Ascending aorta (tissue), 2 donors: ENCODE measurements at places on chromosomes 13 and 19. TPM values are rescaled to one million over a fixed set of nuclear protein-coding genes. Genes with fewer than 3 reads are reported as not detected.

ADAMTSL5 gene
- 0.43 TPM for total RNA-seq

ATP4A gene
- total RNA-seq, result not detected

YJEFN3 gene
- total RNA-seq, result 3.5 TPM

ICAM1 gene
- total RNA-seq, result 74.8 TPM

MISP3 gene
- 6.0 TPM for total RNA-seq

MYO16 gene
- not detected for total RNA-seq

ITGBL1 gene
- 47.1 TPM for total RNA-seq

PSG1 gene
- not detected for total RNA-seq

ZNF749 gene
- total RNA-seq, result 2.7 TPM

ZNF581 gene
- total RNA-seq, result 12.1 TPM

DNA sequence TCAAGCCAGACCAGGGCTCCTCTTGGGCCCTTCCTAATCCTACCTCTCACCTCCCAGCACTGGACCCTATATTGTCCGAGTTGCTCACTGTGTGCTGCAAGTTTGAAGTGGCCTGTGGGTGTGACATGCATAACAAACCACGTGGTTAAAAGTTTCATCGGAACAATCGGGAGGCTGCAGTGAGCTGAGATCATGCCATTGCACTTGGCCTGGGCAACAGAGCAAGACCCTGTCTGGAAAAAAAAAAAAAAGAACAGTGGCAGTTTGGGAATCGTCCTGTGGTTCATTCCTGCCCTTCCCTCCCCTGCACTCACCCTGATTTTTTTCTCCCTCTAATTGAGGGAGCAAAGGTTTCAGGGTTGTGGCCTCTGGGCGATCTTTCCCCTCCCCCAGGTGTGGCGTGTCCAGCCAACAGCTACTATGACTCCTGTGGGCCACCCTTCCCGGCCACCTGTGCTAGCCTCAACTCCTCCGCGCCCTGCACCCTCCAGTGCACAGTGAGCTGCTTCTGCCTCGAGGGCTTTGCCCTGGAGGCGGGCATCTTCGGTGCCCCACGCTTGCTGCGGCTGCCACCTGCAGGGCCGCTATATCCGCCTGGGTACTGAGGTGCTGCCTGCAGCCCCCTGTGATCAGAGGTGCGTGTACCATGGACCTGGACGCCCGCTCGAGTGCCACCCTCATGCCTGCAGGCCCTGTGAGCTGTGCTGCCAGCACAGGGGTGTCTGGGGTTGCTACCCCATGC, 16.3 kb upstream of the FXYD3 start:
- no peak for DNase-seq
- no peaks in the 10 kb centered on the region for H3K27me3 ChIP-seq
- no peaks in the 10 kb centered on the region for H3K36me3 ChIP-seq
- no peaks in the 10 kb centered on the region for H3K4me1 ChIP-seq
- no peak overlapping the region for H3K27ac ChIP-seq

DNA sequence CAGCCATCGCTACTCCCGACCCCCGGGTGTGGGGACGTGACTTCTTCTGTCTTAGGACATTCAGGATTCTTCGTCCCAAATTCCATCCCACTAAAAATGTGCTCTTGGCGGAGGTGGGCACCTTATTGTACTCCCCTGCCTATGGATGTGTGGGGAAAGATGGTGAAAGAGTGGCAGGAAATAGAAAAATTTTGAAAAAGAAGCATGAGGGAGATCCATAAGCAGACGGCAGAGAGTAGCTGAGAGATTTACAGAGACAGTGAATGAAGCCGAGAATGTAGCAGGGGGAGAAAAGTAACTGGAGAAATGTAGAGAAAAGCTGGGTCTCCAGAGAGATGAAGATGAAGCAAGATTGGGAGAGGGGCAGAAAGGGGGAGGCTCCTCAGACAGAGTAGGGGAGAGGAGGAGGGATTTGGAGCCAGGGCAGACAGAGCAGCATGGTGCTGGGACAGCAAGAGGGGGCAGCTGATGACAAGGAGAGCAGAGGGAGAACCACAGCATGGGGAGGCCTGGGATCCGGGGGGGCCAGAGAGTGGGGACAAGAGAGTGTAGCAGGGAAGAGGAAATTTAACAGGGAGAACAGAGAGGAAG, 843 bp downstream of the ZNF610 start:
- H3K36me3 ChIP-seq, result no peaks in the 10 kb centered on the region
- DNase-seq, result no peak
- H3K4me1 ChIP-seq, result no peaks in the 10 kb centered on the region
- peak overlapping the region; percentile 67 for H3K4me3 ChIP-seq
- H3K27ac ChIP-seq, result peak overlapping the region; percentile 67

- no peak overlapping the region for H3K4me3 ChIP-seq
- H3K27me3 ChIP-seq, result no peaks in the 10 kb centered on the region
- H3K4me1 ChIP-seq, result no peaks in the 10 kb centered on the region
- no peak for DNase-seq
These were observed 232.9 kb upstream of the SLC10A2 start for GRCh38 chr13:103299079-103299478.

GRCh38 chr13:52026246-52026626, 1.7 kb downstream of the UTP14C start:
- H3K4me1 ChIP-seq, result no peaks in the 10 kb centered on the region
- no peaks in the 10 kb centered on the region for H3K27me3 ChIP-seq
- no peak overlapping the region for H3K4me3 ChIP-seq
- H3K27ac ChIP-seq, result no peak overlapping the region
- no peak for DNase-seq

- H3K4me3 ChIP-seq, result no peak overlapping the region
- no peaks in the 10 kb centered on the region for H3K27me3 ChIP-seq
- no peak for DNase-seq
- no peaks in the 10 kb centered on the region for H3K4me1 ChIP-seq
These were observed 14.0 kb downstream of the CEACAM16 start for GRCh38 chr19:44712864-44713515.

- H3K4me1 ChIP-seq, result peaks cover 61% of the 10 kb centered on the region
- peaks cover 9% of the 10 kb centered on the region for H3K36me3 ChIP-seq
- H3K27me3 ChIP-seq, result no peaks in the 10 kb centered on the region
- H3K27ac ChIP-seq, result peak overlapping the region; percentile 71
- H3K4me3 ChIP-seq, result no peak overlapping the region
These were observed 68.2 kb downstream of the COL4A1 start for GRCh38 chr13:110238818-110239195.

- no peak overlapping the region for H3K27ac ChIP-seq
- no peaks in the 10 kb centered on the region for H3K36me3 ChIP-seq
- no peak overlapping the region for H3K4me3 ChIP-seq
- H3K27me3 ChIP-seq, result no peaks in the 10 kb centered on the region
- H3K4me1 ChIP-seq, result no peaks in the 10 kb centered on the region
These were observed 1237.8 kb downstream of the SLITRK5 start for GRCh38 chr13:88908961-88909441.

GRCh38 chr13:36986462-36987240, 12.5 kb downstream of the ALG5 start:
- no peak overlapping the region for H3K27ac ChIP-seq
- no peaks in the 10 kb centered on the region for H3K27me3 ChIP-seq
- H3K36me3 ChIP-seq, result peaks cover 86% of the 10 kb centered on the region
- DNase-seq, result no peak
- H3K4me1 ChIP-seq, result no peaks in the 10 kb centered on the region
- H3K4me3 ChIP-seq, result no peak overlapping the region

DNA sequence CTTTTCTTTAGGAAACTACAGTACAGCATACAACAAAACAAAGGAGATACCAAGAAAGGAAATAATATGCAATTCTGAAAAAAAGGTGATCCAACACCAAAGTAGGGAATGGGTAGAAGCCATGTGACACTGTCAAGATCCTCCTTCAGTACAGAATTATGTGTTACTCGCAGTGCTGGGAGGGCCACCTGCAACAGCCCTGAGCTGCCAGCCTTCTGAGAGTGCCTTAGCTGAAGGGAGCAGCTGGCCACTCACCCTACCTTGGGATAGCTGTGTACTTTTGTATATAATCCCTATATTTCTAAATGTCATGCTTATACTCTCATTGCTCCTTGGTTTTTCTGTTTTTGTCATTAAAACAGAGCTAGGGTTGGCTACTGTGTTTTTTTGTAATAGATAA, 1518.2 kb upstream of the PCDH20 start:
- no peaks in the 10 kb centered on the region for H3K4me1 ChIP-seq
- no peak overlapping the region for H3K27ac ChIP-seq
- H3K36me3 ChIP-seq, result no peaks in the 10 kb centered on the region
- H3K27me3 ChIP-seq, result no peaks in the 10 kb centered on the region

- H3K4me1 ChIP-seq, result peaks cover 8% of the 10 kb centered on the region
- no peak overlapping the region for H3K27ac ChIP-seq
- DNase-seq, result no peak
- no peaks in the 10 kb centered on the region for H3K36me3 ChIP-seq
These were observed 56.2 kb downstream of the LACC1 start for GRCh38 chr13:43935878-43936277.

- no peaks in the 10 kb centered on the region for H3K27me3 ChIP-seq
- H3K36me3 ChIP-seq, result no peaks in the 10 kb centered on the region
- H3K4me1 ChIP-seq, result no peaks in the 10 kb centered on the region
- H3K27ac ChIP-seq, result no peak overlapping the region
- no peak overlapping the region for H3K4me3 ChIP-seq
These were observed 50.4 kb downstream of the RASA3 start for GRCh38 chr13:114081761-114082681.

DNA sequence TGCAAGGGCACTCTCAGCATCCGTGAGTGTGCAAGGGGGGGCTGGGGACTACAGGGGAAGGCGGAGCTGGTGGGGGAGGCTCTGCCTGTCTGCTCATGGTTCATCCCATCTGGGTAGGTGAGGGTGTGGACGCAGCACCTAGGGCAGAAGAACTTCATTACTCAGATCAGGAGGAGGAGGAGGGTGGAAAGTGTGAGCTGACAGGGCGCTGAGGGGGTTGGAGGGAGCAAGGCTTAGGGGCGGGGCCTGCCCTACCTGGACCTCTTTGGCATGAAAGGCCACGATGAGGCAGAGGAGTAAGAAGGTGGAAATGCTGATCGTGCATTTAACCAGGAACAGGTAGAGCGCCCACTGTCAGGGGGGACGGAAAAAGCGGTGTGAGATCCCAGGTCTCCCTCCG, 4.5 kb downstream of the KCNN4 start:
- H3K36me3 ChIP-seq, result no peaks in the 10 kb centered on the region
- peaks cover 8% of the 10 kb centered on the region for H3K4me1 ChIP-seq
- H3K27me3 ChIP-seq, result no peaks in the 10 kb centered on the region
- no peak for DNase-seq
- no peak overlapping the region for H3K27ac ChIP-seq

DNA sequence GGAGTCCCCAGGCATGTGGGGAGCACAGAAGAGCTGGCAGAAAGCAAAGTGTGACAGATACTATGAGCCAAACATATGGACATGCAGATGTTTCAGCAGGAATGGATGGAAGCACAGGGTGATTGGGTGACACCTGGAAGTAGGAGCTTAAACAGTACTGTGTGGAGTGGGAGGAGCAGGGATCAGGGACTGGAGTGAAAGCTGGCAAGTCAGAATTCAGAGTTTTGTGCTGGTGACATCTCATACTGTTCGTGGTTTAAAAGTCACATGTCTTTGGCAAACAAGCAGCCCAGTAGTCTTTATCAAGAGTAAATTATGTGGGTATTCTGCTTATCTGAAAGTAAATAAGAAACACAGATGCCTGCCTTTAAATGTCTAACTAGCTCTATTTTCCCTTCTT, 408.2 kb downstream of the COG6 start:
- H3K36me3 ChIP-seq, result no peaks in the 10 kb centered on the region
- H3K27me3 ChIP-seq, result no peaks in the 10 kb centered on the region
- no peak overlapping the region for H3K4me3 ChIP-seq
- no peak for DNase-seq
- no peak overlapping the region for H3K27ac ChIP-seq
- no peaks in the 10 kb centered on the region for H3K4me1 ChIP-seq

- H3K27me3 ChIP-seq, result no peaks in the 10 kb centered on the region
- peaks cover 33% of the 10 kb centered on the region for H3K36me3 ChIP-seq
- no peaks in the 10 kb centered on the region for H3K4me1 ChIP-seq
- DNase-seq, result no peak
These were observed 37.4 kb downstream of the NAXD start for GRCh38 chr13:110652764-110653163.

DNA sequence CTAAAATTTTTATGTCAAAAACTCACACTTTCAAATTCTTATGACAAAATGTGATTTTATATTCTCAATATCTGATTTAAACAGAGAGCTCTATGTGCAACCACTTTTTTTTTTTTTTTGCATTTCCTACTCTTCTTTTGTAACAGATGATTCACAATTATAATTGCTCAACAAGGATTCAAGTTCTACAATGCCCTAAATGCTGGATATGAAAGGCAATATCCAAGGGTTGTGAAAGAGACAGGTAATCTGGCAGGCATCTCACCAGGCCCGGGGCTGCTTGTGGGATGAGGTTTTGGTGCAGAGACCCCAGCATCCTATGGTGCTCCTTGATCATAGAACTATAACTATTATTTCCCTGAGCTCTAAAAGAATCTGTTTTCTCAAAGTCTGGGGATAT, 363.6 kb upstream of the NBEA start:
- no peak for DNase-seq
- H3K36me3 ChIP-seq, result no peaks in the 10 kb centered on the region
- no peak overlapping the region for H3K4me3 ChIP-seq
- no peaks in the 10 kb centered on the region for H3K4me1 ChIP-seq

- no peak for DNase-seq
- H3K4me1 ChIP-seq, result no peaks in the 10 kb centered on the region
- no peaks in the 10 kb centered on the region for H3K36me3 ChIP-seq
- no peaks in the 10 kb centered on the region for H3K27me3 ChIP-seq
- H3K27ac ChIP-seq, result no peak overlapping the region
- no peak overlapping the region for H3K4me3 ChIP-seq
These were observed 158.9 kb downstream of the ZIC5 start for GRCh38 chr13:99812625-99813024.

- peaks cover 4% of the 10 kb centered on the region for H3K36me3 ChIP-seq
- H3K4me1 ChIP-seq, result peaks cover 7% of the 10 kb centered on the region
- H3K27me3 ChIP-seq, result no peaks in the 10 kb centered on the region
- H3K4me3 ChIP-seq, result peak overlapping the region; percentile 97
These were observed 990 bp downstream of the MYO9B start for GRCh38 chr19:17076543-17076991.

DNA sequence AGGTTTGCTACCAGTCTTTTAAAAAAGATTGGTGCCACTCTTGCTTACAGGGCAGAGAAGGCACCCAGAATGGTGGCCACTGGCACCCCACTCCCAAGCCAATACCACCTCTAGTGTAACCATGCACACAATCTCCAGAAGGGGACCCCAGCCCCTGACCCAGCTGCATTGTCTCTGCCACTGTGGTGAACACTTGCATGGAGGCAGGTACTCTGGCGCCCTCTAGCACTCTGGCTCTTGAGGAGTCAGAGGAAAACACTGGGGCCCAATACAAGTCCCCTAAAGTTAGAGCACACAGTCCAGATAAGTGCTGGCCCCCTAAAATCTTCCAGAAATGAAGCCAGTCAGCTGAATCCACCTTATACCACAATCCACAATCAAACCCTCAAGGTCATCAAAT, 6.0 kb downstream of the ERVV-1 start:
- no peaks in the 10 kb centered on the region for H3K4me1 ChIP-seq
- no peak for DNase-seq
- H3K27ac ChIP-seq, result no peak overlapping the region
- no peaks in the 10 kb centered on the region for H3K36me3 ChIP-seq

GRCh38 chr13:33016414-33017322, at the start of gene KL:
Gene KL (plus strand): TSS chr13:33016423. CDS start chr13:33016441, 18 bp downstream.
- no peak for DNase-seq
- peak within 1 kb of the TSS; percentile 55 for H3K4me3 ChIP-seq
- H3K36me3 ChIP-seq, result no peaks in the 10 kb centered on the region
- no peaks in the 10 kb centered on the region for H3K27me3 ChIP-seq
- H3K27ac ChIP-seq, result peak within 1 kb of the TSS; percentile 43
